Left renal pelvis (tissue), 4 donors: ENCODE measurements at places on chromosomes 6 and 20.
A peak's percentile ranks its signal among the peaks of the same experiment; 100 is the strongest.

DNA sequence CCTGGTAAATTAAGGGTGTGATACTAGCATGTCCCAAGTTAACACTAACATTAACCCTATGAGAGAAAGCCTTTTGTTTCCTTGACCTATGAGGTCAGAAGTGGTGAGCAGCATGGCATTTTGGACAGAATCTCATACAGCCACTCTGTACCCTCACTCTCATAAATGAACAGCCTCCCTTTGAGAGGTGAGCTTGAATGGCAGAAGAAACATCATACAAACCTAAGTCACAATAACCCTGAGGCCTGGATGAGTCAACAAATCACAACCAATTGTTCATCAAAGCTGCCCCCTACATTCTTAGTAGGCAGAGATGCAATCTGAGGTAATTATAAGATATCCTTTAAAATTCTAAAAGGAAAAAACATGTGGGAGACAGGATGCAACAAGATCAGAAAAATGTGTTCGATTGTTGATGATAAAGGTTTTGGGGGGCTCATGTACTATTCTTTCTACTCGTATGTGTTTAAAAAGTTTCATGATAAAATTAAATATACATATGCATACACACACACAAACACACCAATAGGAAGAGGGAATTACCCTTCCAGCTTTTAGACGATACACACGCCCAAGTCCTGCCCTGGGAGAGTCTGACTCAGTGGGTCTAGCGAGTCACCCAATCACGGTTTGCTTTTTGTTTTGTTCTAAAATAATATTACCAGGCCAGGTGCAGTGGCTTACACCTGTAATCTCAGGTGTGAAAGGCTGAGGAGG lies 117.3 kb downstream of the ARHGAP18 start:
- no peak for DNase-seq

- no peak for DNase-seq
These were observed 244.5 kb downstream of the MAFB start for GRCh38 chr20:40444516-40444915.

DNA sequence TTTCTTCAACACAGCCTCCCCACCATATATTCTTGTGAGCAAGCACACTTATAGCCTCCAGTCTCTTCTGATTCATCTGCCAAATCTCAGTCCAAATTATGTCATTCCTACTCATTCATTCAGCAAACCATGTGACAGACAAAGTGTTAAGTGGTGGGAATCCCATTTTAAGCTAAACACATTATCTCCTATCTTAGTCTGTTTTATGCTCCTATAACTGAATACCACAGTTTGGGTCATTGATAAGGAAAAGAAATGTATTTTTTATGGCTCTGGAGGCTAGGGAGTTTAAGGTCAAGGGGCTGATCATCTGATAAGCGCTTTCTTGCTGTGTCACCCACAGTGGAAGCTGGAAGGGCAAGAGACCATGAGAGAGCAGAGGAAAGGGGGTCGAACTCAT lies 23.9 kb upstream of the SMIM13 start:
- DNase-seq, result no peak

DNA sequence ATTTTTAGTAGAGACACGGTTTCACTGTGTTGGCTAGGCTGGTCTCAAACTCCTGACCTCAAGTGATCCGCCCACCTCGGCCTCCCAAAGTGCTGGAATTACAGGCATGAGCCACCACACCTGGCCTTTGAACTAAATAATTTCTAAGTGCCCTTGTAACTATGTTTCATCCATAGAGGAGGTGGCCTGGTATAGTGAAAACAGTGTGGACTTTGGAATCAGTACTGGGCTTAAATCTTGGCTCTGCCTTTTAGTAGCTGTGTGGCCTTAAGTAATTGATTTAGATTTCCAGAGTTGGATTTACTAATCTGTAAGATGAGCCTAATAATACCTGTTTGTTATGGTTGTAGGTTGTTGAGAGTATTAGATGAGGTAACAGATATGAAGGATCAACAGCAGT lies 14.2 kb upstream of the TGM3 start:
- no peak for DNase-seq

GRCh38 chr6:99425647-99426450 lies 741 bp upstream of the PNISR start:
- DNase-seq, result peak; percentile 82

- no peak for DNase-seq
These were observed 87.8 kb upstream of the PRSS16 start for GRCh38 chr6:27159725-27160124.

GRCh38 chr6:26155061-26155930 lies 68.1 kb downstream of the HFE start:
- peak; percentile 27 for DNase-seq

- DNase-seq, result no peak
These were observed 139.4 kb downstream of the UST start for GRCh38 chr6:148885925-148886845.

GRCh38 chr20:36792422-36792821 lies 18.9 kb upstream of the DSN1 start:
- peak; percentile 67 for DNase-seq

DNA sequence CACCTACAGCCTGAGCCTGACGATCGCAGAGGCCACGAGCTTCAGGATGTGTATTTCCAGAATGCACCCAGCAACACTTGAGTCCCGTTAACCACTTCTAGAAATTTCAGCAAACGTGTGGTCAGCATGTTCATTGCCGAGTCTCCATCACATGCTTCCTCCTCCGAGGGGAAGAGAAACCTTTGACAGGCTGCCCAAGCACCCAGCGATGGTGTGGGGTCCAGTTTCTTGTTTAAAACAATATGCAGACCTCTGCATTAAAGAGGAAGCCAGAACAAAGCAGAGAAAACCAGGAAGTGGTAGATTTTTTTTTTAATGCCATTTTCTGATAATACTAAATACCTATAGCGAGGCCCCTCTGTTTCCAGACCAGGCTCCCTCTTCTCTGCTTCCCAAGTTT lies 71.9 kb downstream of the GNAS-AS1 start:
- DNase-seq, result no peak

- DNase-seq, result no peak
These were observed 17.3 kb downstream of the SLC22A1 start for GRCh38 chr6:160138839-160139419.

DNA sequence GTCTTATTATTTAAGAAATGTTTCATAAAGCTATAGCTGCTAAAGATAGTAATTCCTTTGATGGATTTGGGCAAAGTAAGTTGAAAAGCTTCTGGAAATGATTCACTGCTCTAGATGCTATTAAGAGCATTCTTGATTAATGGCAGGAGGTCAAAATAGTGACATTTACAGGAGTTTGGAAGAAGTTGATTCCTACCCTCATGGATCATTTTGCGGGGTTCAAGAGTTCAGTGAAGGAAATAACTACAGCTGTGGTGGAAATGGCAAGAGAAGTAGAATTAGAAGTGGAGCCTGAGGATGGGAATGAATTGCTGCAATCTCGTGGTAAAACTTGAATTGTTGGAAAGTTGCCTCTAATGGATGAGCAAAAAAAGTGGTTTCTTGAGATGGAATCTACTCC lies 316.1 kb downstream of the UTRN start:
- no peak for DNase-seq

- DNase-seq, result no peak
These were observed 130.9 kb downstream of the FOXA2 start for GRCh38 chr20:22453244-22454080.

DNA sequence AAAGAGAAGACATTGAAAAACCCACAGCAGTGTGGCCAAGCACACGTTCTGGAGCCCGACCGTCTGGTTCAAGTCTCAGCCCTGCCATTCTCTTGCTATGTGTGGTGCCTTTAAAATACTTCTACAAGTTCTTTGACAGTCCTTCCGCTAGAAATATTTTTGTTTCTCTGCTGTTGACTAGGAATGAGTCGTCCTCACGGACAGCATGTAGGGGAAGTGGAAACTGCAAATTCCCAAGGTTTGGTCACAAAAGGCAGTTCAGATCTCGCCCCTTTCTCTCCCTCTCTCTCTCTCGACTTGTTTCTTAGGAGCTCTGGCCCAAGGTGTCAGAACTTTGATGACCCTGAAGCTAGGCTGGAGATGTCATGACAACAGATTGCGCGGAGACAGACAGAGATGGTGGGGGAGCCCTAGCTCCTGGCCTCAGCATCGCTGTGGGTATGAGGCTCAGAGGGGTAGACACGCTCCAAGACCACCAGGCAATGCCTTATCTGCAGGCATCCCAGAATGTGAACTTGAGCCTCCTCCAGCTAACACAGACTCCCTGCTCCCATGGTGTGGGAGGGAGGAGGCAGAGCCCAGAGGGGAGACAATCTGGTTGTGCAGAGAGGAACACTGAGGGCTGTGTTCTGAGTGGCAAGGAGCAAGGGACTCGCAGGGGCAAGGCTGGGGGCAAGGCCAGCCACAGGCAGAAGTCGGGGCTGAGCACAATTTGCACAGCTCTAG lies 368.9 kb upstream of the SULF2 start:
- DNase-seq, result no peak

DNA sequence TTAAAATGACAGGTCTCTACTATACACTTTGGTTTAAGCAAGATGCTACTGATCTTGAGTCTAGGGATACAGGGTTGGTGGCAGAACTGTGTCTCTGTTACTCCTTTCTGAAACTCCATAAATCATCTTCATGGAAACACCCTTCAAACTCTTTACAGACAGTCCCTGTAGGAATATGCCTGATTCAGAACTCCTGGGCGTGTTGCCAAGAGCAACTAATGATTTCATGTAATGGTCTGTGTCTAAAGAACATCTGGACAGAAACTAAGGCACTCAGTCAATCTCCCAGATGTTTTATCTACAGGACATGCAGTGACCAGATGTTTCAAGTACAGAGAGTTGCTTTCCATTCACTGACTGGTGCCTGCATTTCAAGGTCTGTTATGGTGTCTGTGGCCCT lies 464.4 kb upstream of the CHD6 start:
- DNase-seq, result peak; percentile 73
